ENCODE measurements at places on chromosomes 3 and 15.

DNA sequence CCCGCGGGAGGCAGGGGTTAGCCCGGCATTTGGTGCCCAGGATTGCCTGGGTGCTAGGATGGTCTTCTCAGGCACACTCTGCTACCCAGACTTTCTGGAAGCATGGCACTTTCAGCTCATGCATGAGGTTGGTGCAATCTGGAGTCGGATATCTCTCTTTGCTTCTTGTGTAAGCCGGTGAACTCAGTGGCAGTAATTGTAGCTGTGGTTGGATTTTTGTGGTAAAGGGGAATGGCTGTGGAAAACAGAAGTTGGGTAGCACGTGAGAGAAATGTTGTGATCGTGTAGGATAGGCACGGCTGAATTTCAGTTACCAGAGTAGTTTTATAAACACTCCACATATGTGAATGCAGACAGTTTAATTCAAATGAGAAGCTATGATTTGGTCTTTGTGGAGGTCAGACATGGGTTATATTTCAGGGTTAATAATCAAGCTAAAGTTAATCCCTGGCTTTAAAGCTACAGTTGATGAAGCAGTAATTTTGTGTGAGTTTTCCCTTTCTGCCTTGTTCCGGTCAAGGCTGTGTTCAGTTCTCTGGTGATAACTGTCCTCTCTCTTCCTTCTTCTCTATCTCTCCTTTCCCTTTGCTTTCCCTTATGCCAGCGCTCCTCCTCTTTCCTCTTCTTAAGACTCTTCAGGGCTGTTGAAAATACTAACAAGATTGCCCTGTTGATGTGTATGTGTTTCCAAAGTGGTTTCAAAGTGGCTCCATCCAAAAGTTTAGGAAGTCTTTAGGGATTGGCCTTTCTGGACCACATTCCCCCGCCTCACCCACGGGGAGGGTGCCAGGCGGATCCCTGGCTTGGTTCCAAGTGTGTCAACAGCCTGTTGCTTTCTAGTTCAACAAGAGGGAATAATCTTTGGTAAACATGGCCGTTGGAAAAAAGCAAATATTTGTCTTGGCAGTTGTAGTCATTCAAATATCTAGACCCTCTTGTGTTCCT, 404.6 kb upstream of the C2CD4B start:
- no peak for DNase-seq

- no peak for DNase-seq
Measured at GRCh38 chr15:73922186-73923151, 3.8 kb upstream of the LOXL1 start.

DNA sequence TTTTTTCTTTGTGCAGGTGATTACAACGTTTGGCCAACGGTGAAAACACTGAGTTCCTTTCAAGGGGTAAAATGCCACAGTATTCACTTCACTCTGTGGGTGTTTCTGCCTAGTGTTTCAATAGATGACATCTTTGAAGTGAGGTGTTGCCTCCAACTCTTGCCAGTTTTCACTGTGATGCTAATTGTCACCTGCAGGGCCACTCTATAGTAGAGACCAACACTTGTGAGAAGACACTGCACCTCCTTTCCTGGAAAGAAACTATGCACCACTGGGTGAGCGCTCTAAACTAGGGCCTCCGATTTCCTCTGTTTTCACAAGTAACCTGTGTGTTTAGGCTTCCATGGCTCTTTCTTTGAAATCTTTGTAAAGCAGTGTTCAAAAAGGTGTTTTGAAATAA, 98.3 kb downstream of the THRB start:
- DNase-seq, result no peak

DNA sequence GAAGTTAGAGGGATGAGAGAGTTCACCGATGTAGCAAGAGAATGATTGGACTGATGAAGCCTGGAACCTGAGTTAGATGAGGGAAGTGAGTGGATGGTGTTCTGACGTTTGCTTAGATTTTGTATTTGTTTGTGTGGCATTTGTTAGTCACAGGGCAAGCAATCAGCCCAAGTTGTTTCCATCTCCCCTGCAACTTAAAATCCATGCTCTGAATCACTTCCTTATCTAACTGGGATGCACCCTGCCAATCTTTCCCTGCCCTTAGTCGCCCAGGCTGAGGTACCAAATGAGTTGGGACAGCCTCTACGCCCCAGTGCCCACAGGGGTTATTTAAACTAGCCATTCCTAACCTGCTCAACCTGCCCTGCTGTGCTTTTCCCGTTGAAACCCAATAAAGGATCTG, 12.6 kb downstream of the PAQR5 start:
- no peak for DNase-seq

- DNase-seq, result no peak
Measured at GRCh38 chr15:101110681-101111569, 140.9 kb downstream of the CHSY1 start.

- no peak for DNase-seq
Measured at GRCh38 chr15:40756938-40757337, 1.9 kb upstream of the RMDN3 start.

DNA sequence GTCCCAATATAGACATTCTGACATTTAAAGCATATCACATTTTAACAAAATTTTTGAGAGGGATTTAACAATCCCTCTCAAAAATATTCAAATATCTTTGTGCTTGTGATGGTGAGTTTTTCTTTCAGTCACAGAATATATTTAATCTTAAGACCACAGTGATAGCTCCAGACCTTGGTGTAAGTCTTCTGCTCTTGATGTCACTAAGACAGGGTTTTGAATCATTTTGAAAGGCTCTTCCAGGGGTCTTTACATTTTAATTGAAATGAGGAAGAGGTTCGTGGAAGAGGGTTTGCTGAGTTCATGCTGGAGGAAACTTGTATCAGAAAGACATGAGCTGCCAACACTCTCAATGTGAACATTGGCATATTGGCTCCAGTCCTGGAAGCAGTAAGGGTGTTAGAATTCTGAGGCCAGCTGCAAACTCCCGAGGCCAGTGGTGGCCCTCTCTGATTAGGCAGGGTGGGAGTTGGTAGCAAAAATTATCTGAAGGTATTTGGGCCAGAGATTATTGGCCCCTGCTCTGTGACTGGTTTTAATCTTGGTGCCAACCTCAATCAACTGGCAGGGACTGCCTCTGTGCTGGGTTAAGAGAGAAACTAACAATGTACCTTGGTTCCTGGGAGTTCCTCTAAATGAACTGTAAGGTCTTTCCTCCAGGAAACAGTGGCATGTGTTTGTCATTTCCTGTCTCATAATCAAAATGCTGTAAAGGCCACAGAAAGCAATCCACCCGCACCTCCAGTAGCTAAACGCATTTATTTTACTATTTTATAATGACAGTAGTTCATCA, 5.3 kb downstream of the POU1F1 start:
- DNase-seq, result no peak

GRCh38 chr3:53318522-53318921, 28.8 kb downstream of the DCP1A start:
- DNase-seq, result no peak

DNA sequence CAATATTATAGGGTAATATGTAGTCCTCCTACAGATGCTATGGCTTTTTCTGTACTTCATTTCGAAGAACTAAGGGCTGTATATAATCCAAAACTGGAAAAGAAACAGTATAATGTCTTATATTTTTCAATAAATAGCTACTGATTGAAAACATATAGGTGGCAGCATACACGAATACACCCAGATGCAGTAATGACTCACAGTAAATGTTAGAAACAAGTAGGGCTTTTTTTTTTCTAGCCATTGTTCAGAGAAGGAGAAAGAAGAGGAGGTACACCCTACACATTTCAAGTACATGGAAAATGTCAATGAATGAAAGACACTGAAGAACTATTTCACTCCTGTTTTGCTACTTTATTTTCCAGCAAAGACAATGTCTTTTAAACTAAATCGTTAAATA, 9.4 kb downstream of the DAZL start:
- DNase-seq, result no peak

DNA sequence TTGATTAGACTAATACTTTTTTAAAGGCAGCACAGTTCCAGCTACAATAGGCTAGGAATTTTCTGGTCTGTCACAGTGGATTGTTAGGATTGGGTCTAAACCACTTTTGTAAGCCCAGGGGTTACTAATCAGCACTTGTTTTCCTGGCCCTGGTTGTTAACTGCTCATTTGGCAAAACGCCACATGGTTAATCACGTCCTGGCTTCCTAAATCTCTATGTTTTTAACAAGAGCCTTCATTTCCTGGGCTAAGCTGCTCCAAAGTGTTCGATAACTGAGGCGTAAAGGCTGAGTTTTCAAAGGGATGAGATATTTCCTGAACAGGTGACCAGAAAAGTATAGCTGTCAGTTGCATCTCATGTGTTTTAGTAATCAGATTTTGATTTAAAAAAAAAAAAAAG, 38.9 kb upstream of the CLRN1 start:
- no peak for DNase-seq

DNA sequence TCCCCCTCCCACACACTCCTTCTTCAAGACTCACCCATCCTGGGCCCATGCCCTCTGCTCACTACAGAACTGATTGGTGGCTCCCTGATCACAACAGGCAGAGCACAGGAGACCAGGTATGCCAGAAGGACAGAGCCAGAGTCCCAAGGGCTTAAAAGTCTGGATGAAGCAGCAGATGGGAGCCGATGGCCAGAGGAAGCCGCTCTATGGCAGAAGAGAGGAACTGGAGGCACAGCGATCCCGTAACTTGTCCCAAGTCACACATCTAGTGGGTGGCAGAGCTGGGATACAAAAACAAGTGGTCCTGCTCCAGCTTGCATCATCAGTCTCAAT, 20.7 kb downstream of the ITGA11 start:
- no peak for DNase-seq

GRCh38 chr3:140863580-140864009, 78.0 kb upstream of the SLC25A36 start:
- peak; percentile 26 for DNase-seq

DNA sequence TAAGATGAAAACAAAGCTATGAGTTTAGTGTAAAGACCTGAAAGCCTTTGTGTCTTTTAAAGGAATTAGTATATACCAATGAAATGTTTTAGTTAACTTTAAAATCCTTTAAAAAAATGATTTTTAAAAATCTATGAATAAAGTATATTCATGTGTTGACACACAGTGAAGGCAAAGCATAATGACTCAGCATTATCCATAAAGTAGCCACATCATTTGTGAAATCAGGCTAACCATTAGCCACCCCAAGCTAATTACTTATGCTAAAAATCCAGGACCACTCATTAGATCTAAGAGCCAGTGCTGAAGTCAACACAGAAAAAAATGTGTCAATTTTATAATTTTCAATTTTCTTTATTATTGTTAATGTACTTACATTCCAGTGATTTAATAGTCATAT, 310.2 kb downstream of the TBC1D5 start:
- no peak for DNase-seq

GRCh38 chr15:58387130-58387529, 44.7 kb upstream of the LIPC start:
- DNase-seq, result no peak

DNA sequence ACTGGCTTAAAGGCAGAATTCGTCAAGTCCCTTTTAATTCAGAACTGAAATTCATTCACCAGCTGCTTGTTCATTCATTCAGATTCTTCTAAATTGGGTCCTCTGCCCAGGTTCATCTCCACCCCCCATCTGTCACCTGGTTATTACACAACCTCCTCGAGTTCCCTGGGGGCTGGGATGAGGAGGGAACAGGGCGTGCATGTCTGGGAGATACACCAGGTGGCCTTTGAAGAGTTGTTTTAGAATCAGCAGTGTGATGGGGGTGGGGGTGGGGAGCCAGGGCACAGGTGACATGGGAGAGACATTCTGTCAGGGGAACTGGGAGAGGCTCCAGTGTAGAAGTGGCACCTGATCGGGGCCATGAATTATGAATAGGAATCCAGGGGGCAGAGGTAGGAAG, 8.2 kb downstream of the SNX33 start:
- no peak for DNase-seq

GRCh38 chr3:182728238-182728637, 65.1 kb upstream of the ATP11B start:
- DNase-seq, result no peak

Data from stimulated activated CD4-positive, alpha-beta T cell treated with anti-CD3 and anti-CD28 coated beads, Interleukin-2, amount 100 ng/mL, for 24 hours (primary cell).